ENCODE measurements at places on chromosomes 6 and 20. TPM values are rescaled to one million over a fixed set of nuclear protein-coding genes. Genes with fewer than 3 reads are reported as not detected.

The AGER gene
- 1.8 TPM for total RNA-seq

The LIME1 gene
- total RNA-seq: 3.4 TPM

The PDE7B gene
- 12.6 TPM for total RNA-seq

The SMLR1 gene
- not detected for total RNA-seq

The STMND1 gene
- not detected for total RNA-seq

The RNF8 gene
- total RNA-seq: 16.1 TPM

The HLA-DMB gene
- total RNA-seq: 9.1 TPM

DNA sequence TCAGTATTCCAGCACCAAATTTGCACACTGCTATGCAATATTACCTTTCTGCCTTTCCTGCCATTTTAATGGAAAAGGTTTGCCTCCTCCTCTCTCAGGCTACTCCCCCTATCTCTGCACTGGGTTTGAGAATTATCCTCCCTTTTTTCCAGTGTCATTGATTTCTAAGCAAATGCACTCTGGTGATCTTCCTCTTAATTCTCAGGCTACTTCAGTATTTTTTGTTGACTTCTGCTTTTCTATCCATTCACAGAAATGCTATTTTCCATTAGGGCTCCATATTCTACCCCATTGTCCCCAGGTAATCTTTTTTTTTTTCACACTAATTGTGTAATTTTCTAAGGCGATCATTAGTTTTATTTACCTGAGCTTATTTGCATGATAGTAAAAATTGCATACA lies 144.0 kb downstream of the GJA1 start:
- no peak for DNase-seq

- DNase-seq: no peak
Measured at GRCh38 chr20:42399802-42400201, 781.6 kb upstream of the CHD6 start.

GRCh38 chr6:148166339-148166968 lies 176.2 kb upstream of the SASH1 start:
- no peak for DNase-seq

DNA sequence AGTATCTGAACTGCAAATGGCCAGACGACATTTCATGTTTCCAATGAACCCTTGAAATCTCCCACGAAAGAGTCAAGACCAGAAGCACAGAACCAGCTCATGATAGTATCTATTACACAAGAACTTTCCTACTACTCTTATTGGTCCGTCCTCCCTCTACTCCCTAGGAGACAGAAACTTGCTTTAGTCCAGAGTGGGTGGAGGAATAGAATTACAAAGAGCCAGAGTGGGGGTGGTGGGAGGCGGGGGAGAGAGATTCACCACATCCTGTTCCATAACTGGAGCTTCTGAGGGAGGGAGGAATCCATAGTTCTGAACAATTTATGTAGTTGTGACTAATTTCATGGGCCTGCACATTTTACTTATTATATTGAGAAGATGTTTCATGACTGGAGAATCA lies 18.5 kb upstream of the WFDC10A start:
- DNase-seq: no peak

DNA sequence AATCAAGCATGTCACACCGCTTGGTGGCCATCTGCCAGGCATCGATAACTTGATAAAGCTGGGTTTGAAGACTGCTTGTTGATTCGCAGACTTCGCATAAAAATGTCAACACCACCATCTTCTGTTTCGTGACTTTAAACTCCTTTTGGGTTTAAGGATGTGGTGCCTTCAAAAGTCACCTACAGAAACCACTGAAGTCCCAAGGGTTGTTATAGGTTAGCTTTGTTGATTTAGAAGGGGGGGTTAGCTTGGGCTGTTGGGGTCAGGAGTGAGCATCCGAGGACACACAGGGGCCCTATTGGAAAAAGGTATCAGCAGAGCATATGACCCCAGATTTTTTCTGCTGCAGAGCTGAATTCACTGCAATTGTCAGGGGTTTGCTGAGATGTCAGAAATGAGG lies 76.7 kb upstream of the SSTR4 start:
- DNase-seq: no peak

GRCh38 chr6:167351656-167352345 lies 26.9 kb downstream of the TTLL2 start:
- no peak for DNase-seq

- no peak for DNase-seq
Measured at GRCh38 chr20:22389836-22390542, 194.4 kb downstream of the FOXA2 start.

- DNase-seq: no peak
Measured at GRCh38 chr6:160457823-160458222, 109.6 kb downstream of the SLC22A3 start.

DNA sequence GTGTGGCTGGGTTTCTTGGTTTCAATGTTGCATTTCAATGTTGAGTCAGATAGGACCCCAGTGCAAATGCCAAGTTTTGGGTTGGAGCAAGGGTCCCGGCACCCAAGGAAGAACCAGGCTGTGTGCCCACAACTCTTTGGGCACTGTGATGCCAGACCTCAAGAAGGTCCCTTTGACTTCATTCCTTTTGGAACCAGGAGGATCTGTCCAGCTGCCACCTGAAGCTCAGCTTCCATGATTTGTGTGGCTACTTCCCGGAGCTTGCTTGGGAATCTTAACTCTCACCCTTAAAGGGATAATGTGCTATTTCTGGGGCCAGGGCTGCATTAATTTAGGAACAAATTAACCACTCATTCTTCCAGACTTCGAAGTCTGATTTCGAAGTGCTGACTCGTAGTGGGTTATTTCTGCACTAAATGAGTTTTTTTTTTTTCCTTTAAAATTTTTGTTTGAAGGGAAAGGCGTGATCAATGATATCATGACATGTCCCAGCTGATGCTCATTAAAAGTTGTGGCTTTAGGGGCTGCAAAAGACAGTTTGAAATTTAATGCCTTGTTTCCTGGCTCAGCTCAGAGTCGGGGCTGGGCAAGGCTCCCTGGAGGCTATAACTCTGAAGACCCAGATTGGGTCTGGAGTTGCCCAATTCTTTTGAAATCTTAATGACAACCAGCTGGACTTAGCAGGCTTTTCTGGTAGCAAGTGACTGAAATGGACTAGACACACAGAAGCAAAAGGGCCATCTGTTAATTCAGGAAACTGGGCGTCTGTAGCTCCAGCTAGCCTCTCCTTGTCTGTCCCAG lies 24.0 kb upstream of the PHACTR3 start:
- no peak for DNase-seq

DNA sequence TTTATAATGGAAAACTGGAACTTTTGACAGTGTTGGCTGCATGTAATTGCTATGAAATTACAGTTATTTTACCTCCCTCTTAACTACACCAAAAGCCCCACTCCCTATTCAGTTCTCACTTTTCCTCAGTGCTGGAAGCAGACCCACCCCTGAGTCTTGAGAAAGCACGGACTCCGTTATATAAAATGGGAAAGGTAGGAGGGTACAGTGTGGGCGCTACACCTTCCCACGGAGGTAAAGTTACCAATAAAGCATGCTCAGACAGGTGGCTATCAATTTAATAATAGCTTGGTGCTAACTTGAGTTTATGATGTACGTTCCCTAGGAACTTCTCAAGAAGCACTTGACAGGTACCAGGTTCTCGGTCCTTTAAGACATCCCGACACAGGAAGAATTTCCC lies 59.0 kb downstream of the CLIC5 start:
- DNase-seq: no peak

- DNase-seq: no peak
Measured at GRCh38 chr6:4066029-4066755, 12.7 kb downstream of the FAM217A start.

- DNase-seq: peak; percentile 40
Measured at GRCh38 chr6:52512199-52512598, 64.7 kb downstream of the TRAM2 start.

GRCh38 chr6:37704066-37704465 lies 6.4 kb upstream of the MDGA1 start:
- no peak for DNase-seq

- no peak for DNase-seq
Measured at GRCh38 chr6:16741112-16742016, 19.9 kb downstream of the ATXN1 start.

DNA sequence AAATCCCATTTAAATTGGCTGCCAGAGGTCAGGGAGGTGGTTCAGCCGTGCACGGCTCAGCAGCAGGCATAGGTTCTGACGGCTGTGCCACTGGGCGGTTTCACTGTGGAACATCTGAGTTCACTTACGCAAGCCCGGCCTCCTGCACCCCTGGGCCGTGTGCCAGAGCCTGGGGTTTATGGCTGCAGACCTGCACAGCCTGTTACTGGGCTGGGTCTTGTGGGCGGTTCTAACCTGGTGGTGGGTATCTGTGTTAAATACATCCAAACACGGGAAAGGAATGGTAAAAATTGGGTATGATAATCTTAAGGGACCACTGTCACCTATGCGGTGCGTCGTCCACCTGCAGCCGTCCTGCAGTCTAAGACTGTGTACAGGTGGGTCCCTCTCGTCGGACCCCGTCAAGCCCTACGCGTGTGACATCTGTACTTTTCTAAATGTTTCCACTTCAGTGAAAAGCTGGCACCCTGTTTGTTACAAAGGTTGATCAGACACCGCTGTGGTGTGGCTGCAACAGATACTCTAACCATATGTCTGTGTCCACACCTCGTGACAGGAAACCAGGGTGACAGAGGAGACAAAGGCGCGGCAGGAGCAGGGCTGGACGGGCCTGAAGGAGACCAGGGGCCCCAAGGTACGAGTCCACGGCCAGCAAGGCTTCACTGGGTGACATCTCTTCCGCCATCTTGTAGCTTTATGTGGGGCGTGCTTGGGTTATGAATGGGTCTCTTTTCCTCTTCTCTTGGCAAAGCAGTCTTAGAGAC lies 21.5 kb downstream of the COL9A3 start:
- no peak for DNase-seq

- no peak for DNase-seq
Measured at GRCh38 chr6:6810727-6811126, 222.2 kb downstream of the LY86 start.

- no peak for DNase-seq
Measured at GRCh38 chr20:61303675-61304074, 51.6 kb downstream of the CDH4 start.

- no peak for DNase-seq
Measured at GRCh38 chr6:110672122-110672521, 143.1 kb downstream of the CDK19 start.

GRCh38 chr6:35496841-35497570 lies at the start of gene TEAD3:
Gene TEAD3 (minus strand): TSS chr6:35497079.
- peak; percentile 64 for DNase-seq

DNA sequence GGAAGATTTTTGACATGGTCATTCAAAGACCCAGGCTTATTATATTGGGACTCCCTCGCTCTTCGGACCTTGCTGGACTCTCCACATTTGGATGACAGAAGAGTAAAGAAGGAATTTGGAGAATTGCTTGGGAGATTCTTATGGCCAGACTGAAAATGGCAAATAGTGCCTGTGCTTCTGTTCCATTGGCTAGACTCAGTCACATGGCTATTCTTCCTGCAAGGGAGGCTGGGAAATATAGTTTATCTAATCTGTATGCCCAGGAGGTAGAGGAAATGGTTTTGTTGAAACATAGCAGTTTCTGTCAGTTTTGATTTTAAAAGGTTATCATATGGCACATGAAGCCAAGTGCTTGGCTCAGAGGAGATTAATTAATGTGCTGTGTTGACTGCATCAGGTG lies 286.6 kb upstream of the JAG1 start:
- no peak for DNase-seq

GRCh38 chr6:155219858-155220301 lies 43.9 kb upstream of the CLDN20 start:
- no peak for DNase-seq

DNA sequence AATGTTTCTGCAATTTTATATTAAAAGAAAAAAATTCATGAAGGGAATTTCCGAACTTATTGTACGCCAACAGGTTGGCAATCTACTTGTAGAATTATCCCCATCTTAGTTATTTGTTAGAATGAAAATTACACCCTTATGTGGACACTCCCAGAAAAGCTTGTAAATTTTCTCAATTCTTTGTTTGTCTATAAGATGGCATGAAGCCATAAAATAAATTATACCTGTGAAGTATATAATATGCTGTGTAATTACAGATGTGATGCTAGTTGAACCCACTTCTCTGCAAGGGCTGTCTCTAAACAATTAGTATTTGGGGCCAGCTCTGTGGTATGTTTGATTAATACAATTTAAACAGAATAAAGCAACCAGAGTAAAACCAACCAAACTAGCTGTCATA lies 52.1 kb upstream of the DSP start:
- DNase-seq: no peak

Data from left ventricle myocardium inferior (tissue), 1 donor.